Right lobe of liver (tissue), 6 donors: ENCODE measurements at places on chromosomes 6 and 20. TPM values are rescaled to one million over a fixed set of nuclear protein-coding genes. Genes with fewer than 3 reads are reported as not detected.
A peak's percentile ranks its signal among the peaks of the same experiment; 100 is the strongest.

Gene FAM209B
- 0.44 TPM for total RNA-seq

DNA sequence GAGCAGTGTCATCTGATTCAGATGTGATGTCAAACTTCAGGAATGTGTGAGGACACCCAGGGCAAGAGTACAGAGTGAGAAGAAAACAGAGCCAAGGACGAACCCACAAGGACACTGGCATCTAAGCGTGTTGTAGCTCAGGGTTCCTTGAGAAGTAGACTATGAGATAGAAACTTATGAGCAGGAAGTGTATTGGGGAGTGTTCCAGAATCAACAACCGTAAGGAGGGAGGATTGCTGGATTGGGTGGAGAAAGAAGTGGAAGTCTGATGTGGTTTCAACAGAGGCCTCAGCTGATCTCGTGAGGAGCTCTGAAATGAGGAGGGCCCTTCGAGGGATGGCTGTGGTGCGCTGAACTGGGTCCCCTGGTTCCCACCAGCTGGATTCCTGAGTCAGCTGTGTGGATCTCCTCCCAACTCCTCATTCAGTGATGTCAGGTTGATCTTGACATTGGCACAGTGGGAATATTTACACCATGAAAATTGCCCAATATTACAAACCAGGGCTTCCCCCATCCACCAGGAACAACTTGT, 25.7 kb upstream of the IGF2R start:
- no peaks in the 10 kb centered on the region for H3K36me3 ChIP-seq
- H3K4me1 ChIP-seq: no peaks in the 10 kb centered on the region
- peak overlapping the region; percentile 6 for H3K27ac ChIP-seq
- H3K27me3 ChIP-seq: no peaks in the 10 kb centered on the region
- no peak for DNase-seq
- no peak overlapping the region for H3K4me3 ChIP-seq

Gene ADGRB3
- 0.18 TPM for total RNA-seq

- no peaks in the 10 kb centered on the region for H3K27me3 ChIP-seq
- no peak overlapping the region for H3K27ac ChIP-seq
- DNase-seq: no peak
- H3K4me3 ChIP-seq: no peak overlapping the region
These were observed 42.8 kb downstream of the LAMA2 start for GRCh38 chr6:128925765-128926164.

- no peak overlapping the region for H3K4me3 ChIP-seq
- no peaks in the 10 kb centered on the region for H3K4me1 ChIP-seq
- no peak overlapping the region for H3K27ac ChIP-seq
- no peaks in the 10 kb centered on the region for H3K27me3 ChIP-seq
- no peak for DNase-seq
These were observed 841.1 kb upstream of the MANEA start for GRCh38 chr6:94736236-94736635.

DNA sequence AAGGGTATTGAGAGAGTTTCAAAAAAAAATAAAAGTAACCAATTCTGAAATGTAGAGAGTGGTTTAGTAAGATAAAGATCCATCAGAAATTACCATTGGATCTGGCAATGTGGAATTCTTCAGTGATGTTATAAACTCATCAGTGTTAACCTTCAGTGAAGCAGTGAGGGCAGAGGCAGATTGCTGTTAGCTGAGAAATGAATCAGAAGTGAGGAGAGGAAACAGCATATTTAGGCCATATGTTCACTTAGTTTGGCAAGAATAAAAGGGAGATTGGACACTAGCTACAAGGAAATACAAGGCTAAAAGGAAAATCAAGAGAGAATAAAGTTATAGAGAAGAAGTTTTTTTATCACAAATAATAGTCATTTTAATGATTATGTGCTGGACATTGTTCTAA, 9.6 kb downstream of the KCNQ5 start:
- DNase-seq: no peak
- no peaks in the 10 kb centered on the region for H3K36me3 ChIP-seq
- H3K4me3 ChIP-seq: no peak overlapping the region
- H3K4me1 ChIP-seq: no peaks in the 10 kb centered on the region
- no peak overlapping the region for H3K27ac ChIP-seq

GRCh38 chr20:31719644-31720485, 2.8 kb downstream of the BCL2L1 start:
- no peaks in the 10 kb centered on the region for H3K36me3 ChIP-seq
- no peak for DNase-seq
- H3K27ac ChIP-seq: peak overlapping the region; percentile 98
- peaks cover 32% of the 10 kb centered on the region for H3K4me1 ChIP-seq
- no peaks in the 10 kb centered on the region for H3K27me3 ChIP-seq

DNA sequence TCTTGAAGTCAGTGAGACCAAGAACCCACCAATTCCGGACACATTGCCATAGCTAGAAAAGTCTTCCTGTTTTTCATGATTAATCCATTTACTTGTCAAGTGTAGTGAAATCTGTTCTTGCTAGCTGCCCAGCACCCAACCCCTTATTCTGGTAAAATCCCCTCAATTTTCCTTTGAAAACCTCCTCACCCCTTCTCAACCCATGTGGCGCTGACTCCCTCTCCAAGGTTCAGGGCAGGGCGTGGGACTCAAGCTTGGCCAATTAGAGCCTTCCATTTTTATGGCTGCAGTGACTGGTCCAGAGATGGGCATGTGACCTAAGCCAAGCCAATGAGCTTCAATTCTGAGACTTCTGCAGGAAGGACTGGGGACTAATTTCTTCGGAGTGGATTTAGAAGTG, 9.8 kb upstream of the ZBP1 start:
- no peaks in the 10 kb centered on the region for H3K27me3 ChIP-seq
- no peaks in the 10 kb centered on the region for H3K36me3 ChIP-seq
- DNase-seq: no peak
- H3K4me1 ChIP-seq: no peaks in the 10 kb centered on the region
- H3K27ac ChIP-seq: no peak overlapping the region
- H3K4me3 ChIP-seq: no peak overlapping the region

DNA sequence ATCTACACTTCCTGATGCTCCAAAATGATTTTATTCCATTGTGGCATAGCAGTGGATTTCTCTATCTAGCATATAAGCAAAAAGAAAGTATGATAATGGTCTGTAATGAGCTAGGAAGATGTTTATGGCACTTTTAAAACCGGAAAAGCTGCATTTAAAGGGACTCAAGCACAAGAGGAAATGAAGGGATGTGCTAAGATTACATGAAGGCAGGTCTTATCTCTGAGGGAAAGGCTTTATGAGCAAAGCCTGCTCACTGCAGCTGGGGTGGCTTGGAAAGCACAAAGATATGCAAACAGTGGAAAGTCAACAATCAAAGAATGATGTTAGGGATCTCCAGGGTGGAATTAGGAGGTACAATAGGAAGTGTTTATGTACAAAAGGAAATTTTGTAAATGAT, 138.2 kb downstream of the TENT5A start:
- no peak for DNase-seq
- no peak overlapping the region for H3K4me3 ChIP-seq
- no peak overlapping the region for H3K27ac ChIP-seq
- H3K36me3 ChIP-seq: no peaks in the 10 kb centered on the region

Gene QKI
- total RNA-seq: 47.6 TPM

DNA sequence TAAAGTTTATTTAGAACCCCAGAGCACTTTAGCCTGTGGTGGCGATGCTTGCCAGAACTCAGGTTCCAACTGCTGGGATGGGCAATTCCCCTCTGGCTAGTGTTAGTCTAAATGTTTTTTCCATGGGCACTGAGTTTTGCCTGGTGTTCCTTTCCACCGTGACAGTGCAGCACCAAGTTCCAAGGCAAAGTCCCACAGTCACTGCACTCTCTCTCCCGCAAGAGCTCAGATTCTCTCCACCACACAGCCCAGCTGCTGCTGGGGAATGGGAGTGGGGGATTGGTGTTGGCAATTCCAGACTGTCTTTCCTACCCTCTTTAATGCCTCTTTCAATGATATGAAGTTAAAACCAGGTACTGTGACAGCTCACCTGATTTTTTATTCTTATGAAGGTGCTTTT, 247.6 kb downstream of the ALDH8A1 start:
- H3K27me3 ChIP-seq: no peaks in the 10 kb centered on the region
- H3K36me3 ChIP-seq: no peaks in the 10 kb centered on the region
- no peak overlapping the region for H3K4me3 ChIP-seq
- DNase-seq: no peak

GRCh38 chr6:12348530-12349511, 58.7 kb downstream of the EDN1 start:
- no peak for DNase-seq
- H3K36me3 ChIP-seq: no peaks in the 10 kb centered on the region
- no peaks in the 10 kb centered on the region for H3K4me1 ChIP-seq
- no peak overlapping the region for H3K4me3 ChIP-seq

DNA sequence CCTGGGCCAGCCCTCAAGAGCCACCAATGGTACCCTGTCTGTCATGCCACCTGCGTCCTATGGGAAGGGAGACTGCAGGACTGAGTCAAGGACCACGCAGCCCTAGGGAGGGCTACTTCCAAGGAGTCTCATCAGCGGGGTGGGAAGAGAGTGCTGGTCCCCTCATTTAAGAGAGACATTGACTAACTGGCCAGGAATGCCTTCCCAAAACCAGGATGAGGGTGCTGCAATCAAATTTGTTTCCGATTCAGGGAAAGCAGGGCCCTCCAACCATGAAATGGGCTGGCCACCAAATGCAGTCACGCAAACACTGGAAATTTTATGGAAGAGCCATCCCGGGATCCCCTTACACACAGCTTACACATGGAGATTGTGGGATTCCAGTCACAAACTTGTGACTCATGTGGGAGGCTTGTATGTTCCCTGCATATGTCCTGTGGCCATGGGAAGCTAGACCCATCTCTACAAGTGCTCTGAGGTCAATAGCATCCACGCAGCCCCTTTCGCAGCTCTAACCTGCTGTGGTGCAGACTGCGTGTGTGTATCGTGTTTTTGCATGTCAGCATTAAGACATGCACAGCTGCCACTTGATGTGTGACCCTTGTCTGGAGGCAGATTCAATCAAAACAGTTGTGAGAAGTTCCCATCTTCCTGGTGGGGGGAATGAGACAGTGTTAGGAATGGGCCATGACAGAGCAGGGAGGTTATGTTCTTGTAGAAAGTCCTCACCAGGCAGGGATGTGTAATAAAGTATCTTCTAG, 53.0 kb upstream of the CST7 start:
- no peaks in the 10 kb centered on the region for H3K4me1 ChIP-seq
- H3K36me3 ChIP-seq: no peaks in the 10 kb centered on the region
- H3K27me3 ChIP-seq: no peaks in the 10 kb centered on the region
- no peak overlapping the region for H3K27ac ChIP-seq
- H3K4me3 ChIP-seq: no peak overlapping the region
- DNase-seq: no peak

GRCh38 chr6:37827603-37828265, 8.2 kb downstream of the ZFAND3 start:
- H3K4me1 ChIP-seq: peaks cover 54% of the 10 kb centered on the region
- no peak for DNase-seq
- H3K27me3 ChIP-seq: no peaks in the 10 kb centered on the region
- no peaks in the 10 kb centered on the region for H3K36me3 ChIP-seq

Gene GPX5
- total RNA-seq: not detected

DNA sequence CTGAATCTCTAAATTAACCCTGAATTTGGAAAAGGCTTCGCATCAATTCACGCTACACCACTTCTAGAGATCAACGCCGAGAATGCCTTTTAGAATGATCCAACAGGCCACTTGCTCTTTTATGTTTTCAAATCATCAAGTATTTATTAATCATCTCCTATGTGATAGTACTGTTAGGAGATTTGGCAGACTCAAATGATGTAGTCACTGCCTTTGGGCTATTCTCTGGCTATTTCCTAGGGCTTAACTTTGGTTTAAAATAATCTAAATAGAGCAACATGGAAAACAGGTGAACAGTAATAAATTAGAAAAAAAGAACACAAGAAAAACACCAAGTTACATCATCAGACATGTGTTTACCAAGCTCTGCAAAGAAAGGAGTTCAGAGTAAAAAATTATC, 140.3 kb downstream of the TENT5A start:
- no peak overlapping the region for H3K4me3 ChIP-seq
- no peak for DNase-seq
- no peaks in the 10 kb centered on the region for H3K4me1 ChIP-seq
- no peaks in the 10 kb centered on the region for H3K36me3 ChIP-seq
- no peak overlapping the region for H3K27ac ChIP-seq

DNA sequence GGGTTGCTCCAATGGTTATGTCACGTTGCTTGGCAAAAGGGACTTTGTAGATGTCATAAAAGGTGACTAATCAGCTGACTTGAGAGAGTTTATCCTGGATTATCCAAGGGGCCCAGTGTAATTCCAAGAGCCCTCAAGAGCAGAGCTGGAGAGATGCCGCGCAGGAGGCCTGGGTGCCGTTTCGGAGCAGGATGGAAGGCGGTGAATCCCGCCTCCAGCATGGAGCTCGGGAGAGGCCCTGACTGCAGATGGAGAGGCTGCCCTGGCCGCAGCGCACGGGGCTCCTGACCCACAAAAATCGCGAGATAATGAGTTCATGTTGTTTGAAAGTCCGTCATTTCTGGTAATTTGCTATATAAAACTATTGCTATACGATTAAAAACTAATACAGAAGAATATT, 219.8 kb downstream of the ZDHHC14 start:
- no peak overlapping the region for H3K27ac ChIP-seq
- no peak for DNase-seq
- no peaks in the 10 kb centered on the region for H3K36me3 ChIP-seq
- H3K27me3 ChIP-seq: no peaks in the 10 kb centered on the region

DNA sequence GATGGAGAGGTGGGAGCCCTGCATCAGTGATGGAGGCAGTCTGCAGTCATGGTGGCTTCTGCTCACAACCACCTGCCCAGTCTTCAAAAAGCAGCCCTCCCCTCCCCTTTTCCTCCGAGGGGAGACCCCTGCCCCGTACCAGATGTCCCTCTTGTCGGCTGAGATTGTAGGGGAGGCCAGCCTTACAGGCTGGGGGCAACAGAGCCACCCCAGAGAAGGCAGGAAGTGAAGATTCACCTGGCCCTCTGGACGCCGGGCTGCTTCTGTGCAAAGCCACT, 4.5 kb downstream of the TNFRSF6B start:
- H3K27me3 ChIP-seq: no peaks in the 10 kb centered on the region
- peaks cover 16% of the 10 kb centered on the region for H3K36me3 ChIP-seq
- no peak overlapping the region for H3K4me3 ChIP-seq
- H3K4me1 ChIP-seq: peaks cover 14% of the 10 kb centered on the region
- H3K27ac ChIP-seq: no peak overlapping the region
- DNase-seq: no peak

Gene OGFRL1
- total RNA-seq: 4.4 TPM

Gene C6orf141
- total RNA-seq: 1.1 TPM

Gene RAB32
- total RNA-seq: 25.8 TPM

DNA sequence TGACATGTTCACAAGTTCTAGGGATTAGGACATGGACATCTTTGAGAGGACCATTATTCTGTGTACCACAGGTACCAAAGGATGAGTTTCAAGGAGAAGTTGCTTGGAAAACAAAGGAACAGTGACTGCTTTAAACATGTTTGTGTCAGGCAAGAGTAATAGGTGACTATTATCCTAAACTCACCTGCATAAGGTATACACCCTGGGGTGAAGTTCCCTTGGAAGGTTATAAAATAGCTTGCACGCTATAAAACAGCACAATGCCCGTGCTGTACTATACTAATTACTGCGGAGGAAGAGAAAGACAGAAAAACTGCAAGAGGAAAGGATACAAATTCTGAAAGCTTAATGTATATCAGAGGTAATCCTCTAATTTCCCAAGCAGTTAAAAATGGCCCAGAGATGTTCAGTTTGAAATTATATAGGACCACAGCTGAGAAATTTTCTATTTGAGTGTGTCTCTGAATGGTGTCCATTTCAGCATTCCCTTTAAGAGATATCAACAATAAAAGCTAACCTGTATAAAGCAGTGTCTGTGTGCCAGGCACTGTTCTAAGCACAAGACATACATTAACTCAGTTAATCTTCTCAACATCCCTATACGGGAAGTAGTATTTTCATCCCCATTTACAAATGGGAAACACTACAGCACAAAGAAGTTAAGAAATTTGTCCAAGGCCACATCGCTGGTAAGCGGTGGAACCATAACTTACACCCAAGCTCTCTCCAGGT, 19.7 kb downstream of the TBC1D32 start:
- no peak for DNase-seq
- H3K27ac ChIP-seq: no peak overlapping the region
- no peak overlapping the region for H3K4me3 ChIP-seq
- no peaks in the 10 kb centered on the region for H3K36me3 ChIP-seq
- no peaks in the 10 kb centered on the region for H3K4me1 ChIP-seq
- no peaks in the 10 kb centered on the region for H3K27me3 ChIP-seq
